Ammon's horn (tissue), 1 donor: ENCODE measurements at places on chromosomes 13 and 19.

GRCh38 chr19:903266-903797, 9.7 kb downstream of the R3HDM4 start:
- DNase-seq = no peak

DNA sequence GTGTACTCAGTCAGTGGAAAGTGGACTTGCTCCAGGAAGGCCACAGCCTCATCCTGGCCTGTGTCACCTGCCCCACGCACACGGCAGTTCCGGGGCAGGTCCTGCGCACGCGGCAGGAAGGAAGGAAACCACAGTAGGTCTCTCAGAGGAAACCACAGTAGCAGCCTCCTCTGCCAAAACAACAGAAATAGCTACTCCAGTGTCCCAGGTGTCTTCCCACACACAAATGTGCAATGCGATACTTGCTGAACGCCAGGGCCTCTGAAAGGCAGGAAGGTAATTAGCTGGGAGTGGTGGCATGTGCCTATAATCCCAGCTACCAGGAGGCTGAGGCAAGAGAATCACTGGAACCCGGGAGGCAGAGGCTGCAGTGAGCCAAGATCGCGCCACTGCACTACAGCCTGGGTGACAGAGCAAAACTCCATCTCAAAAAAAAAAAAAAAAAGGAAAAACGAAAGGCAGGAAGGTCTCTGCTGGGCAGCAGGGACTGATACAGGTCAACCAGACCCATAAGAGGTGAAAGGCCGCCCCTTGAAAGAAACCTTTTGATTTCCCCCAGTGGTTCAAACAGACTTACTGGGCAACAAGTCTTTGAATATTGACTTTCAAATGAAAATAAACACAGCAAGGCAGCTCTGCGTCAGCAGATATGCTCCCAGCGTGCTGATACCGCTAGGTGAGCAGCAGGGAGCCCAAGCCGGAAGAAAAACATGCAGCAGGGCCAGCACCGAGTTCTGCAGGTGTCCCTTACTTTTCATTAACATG, 49.5 kb downstream of the CRYL1 start:
- DNase-seq = no peak

GRCh38 chr19:52700673-52701072, 34.2 kb downstream of the ZNF611 start:
- DNase-seq = no peak

- peak; percentile 52 for DNase-seq
Measured at GRCh38 chr19:29771708-29772414, 39.9 kb upstream of the CCNE1 start.

DNA sequence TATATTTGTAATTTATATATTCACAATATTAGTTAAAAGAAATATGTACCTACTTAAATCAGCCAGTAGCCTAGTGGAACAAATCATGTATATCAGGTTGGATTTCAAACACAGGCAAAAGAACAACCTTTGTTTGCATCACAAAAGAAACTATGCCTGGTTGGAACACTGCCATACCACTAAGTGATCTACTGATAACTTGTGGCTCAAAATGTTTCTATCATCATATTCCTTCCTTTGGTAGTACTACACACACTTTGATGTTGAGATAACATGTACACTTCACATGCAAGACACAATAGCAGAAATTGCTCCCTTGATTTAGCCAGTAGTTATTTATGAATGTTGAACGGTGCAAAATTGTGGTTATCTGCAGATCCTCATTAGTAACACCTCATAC, 146.0 kb upstream of the GPC6 start:
- no peak for DNase-seq

DNA sequence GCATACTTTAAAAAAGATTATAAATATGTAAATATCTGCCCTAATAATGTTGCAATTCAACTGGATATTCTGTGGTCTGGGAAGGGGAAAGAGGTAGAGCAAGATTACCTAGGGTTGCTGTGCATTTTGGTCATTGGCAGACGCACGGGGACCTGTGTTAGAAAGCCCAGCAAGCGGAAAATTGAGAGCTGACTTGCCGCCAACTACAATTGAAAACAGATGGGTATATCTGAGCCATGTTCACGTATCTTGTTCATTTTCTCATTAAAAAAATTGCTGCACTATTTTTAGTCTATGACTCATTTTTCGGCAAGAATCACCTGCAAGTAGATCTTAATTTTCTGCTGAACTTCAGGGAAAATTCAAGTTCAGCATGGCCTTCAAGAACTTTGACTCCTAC, 308.5 kb upstream of the TMTC4 start:
- peak; percentile 8 for DNase-seq
